Effector memory CD4-positive, alpha-beta T cell (primary cell): ENCODE measurements at places on chromosomes 11 and 22.

GRCh38 chr11:110766316-110766715 is 54.1 kb upstream of the ARHGAP20 start:
- no peak for DNase-seq

- DNase-seq: no peak
Observed at GRCh38 chr11:134468796-134469195, 56.8 kb upstream of the B3GAT1 start.

DNA sequence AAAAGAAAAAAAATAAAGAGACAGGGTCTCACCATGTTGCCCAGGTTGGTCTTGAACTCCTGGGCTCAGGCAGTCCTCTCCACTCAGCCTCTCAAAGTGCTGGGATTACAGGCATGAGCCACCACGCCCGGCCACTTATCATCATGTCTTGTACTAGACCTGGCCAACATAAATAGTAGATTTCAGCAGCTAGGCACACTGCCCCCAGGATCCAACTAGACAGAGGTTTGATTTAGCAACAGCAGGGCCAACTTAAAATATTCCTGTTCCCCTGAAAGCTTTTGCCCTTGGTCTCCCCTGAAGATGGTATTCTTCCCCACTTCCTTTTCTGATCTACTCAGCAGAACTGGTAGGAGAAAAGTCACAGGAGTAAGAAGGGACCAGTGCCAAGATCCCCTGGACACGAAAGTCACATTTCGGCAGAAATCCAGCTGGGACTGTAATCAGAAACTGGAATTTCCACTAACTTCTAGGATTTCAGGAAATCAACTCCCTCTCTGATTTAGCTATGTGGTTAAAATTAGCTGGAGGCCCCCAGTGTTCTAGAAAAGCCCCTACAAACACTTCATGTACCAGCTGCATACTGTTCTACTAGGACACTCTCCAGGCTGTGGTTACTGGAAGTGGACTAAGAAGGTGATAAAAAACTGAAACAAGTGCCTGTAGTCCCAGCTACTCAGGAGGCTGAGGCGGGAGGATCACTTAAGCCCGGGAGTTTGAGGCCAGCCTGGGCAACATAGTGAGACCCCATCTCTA is 8.9 kb upstream of the PPP2R1B start:
- no peak for DNase-seq

DNA sequence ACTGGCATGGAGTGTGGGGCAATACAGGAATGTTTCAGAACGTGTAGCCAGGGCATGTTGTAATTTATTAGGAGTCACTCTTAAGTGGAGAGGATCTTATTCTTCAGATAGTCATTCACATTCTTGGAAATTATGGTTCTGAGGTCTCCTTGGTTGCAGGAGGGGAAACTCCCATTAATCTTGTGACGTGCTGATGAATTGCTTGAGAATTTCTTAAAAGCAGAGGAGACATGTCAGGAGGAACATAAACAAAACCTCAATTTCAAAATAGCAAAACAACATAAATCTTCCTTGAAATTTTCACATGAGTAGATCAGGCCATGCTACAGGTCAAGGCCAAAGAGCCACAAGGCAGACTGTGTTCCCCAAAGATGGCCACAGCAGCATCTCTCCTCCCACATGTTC is 50.4 kb downstream of the ADM start:
- DNase-seq: no peak

GRCh38 chr11:86511086-86511551 is 136.4 kb downstream of the CCDC81 start:
- DNase-seq: no peak

GRCh38 chr11:133175103-133175502 is 357.2 kb downstream of the OPCML start:
- DNase-seq: no peak

DNA sequence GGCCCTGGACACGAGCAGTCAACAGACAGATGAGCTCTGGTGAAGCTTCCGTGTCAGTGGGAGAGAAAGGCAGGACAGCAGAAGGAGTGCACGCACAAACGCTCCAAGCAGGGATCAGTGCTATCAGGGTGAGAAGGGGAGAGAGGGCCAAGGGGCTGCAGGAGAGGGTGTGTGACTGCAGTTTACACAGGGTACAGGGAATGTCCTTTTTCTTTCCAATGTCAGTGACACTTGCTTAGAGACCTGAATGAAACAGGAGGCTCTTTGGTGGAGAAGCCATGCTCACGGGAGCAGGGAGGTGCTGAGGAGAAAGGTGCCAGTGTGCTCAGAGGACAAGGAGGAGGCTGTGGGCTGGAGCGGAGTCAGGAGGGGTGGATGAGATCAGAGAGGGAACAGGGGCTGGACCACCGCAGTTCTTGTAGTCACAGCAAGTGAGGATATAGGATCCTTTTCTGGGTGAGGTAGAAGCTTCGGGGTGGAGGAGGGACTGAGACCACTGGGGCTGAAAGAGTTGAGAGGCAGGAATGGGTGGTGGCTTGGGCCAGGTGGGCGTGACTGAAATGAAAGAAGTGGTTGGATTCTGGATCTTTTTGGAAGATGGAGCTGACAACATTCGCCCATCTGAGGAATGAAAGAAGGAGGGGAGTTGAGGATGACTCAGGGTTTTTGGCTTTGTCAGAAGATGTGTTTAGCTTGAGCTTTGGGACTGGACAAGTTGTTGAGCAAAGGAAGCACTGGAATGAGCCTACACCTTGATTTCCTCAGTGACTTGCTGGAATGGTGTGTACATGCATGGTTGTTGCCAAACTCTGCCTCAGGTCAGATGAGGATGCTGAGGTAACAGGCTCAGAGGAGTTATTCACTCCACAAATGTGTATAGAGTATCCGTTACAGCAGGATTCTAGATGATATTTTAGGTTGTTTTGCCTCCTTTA is 87.9 kb downstream of the ADAMTS15 start:
- no peak for DNase-seq

DNA sequence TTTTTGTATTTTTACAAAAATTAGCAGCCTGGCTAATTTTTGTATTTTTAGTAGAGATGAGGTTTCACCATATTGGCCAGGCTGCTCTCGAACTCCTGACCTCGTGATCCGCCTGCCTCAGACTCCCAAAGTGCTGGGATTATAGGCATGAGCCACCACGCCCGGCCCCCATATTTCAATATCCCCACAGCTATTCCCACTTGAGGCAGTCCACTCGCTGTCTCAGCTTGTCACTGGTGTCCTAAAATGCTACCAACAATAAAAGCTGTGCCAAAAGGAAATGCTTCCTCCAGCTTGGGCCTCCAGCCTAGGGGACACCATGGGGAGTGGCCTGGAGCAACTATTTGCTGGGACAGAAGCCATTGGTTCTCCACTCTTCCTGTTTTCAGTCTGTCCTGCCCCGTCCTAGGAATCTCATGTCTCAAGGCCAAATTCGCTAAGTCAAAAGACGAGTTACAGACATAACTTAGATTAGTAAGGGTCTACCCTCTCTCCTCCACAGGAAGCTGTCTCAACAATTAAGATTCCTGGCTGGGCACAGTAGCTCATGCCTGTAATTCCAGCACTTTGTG is 7.3 kb upstream of the SPINDOC start:
- DNase-seq: no peak

DNA sequence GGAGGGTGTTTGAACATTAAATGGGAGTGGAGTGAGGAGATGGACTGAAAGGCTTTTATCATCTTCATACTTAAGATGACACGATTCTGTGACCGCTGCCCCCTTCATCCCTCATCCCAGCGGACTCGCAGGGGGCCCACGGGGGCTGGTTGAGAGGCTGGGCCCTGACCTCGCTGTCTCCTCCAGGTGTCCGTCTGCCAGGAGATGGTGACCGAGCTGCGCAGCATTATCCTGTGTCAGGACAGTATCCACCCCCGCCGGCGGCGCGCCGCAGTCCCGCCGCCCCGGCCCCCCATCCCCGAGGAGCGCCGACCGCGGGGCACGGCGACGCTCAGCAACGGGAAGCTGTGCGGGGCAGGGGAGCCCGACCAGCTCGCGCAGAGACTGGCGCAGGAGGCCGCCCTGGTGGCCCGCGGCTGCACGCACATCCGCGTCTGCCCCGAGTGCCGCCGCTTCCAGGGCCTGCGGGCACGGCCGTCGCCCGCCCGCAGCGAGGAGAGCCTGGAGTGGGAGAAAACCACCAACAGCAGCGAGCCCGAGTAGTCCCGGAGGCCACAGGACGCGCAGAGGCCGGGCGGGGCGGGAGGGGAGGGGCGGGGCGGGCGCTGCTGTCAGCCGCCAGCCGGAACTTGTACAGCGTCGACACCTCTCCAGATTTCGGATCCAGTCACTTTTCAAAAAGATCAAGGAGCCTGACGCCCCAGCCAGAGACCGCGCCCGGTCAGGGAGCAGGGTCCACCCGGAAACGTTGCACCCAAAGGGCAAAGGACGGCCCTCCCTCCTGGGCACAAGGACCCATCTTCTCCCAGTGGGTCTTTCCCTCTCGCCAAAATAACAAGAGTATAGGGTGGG is 38.0 kb upstream of the TBCEL start:
- no peak for DNase-seq

DNA sequence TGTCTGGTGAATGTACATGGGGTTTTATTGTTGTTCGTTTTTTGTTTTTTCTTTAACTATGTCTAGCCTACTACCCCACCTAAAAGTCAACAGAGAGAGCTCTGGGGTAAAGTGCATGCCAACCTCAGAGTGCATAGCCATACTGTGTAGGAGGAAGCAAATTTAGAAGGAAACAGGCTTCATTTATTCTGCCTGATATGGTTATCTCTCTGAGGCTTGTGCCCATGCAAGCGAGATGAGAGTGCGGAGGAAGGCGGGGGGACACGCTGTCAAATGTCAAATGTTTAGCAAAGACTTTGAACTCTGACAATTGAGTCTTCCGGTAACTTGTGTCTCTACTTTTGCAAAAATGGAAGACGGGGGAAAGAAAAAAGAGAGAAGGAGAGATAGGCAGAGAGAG is 295.5 kb downstream of the ETS1 start:
- no peak for DNase-seq

GRCh38 chr22:18067548-18068341 is 10.0 kb upstream of the PEX26 start:
- no peak for DNase-seq

DNA sequence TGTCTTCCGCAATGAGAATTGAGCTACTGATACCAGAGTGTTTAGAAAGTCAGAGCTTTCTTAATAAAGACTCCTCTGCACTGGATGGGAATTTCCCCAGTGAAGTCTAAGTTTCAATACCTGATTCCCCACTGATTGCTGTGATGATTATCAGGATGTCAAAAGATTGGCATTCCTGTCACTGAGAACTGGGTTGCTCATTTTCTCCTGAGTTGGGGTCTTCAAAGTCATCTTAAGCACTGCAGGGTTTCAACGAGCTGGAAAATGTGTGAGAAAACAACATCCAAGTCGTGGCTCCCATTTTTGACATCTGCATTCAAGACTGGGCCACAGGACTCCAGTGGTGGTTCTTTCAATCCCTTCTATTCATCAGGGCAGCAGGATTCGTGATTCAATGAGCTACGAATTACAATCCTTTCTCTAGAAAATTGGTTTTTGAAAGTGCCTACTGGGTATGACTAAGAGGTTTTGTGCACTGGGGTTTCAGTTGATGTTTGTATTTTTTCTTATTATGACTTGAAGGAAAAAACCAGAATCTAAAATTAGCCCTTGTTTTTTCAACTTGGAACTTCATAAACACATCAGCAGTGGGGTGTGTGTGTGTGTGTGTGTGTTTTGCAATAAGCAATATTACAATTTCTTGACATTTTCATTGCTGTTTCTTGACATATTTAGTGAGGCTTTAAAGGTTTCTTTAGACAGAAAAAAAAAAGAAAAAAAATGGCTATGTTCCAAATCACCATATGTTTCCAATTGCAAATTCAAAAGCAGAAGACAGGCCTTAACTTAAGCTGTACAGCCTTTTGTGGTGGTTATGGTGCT is 233.0 kb downstream of the FAM76B start:
- no peak for DNase-seq

DNA sequence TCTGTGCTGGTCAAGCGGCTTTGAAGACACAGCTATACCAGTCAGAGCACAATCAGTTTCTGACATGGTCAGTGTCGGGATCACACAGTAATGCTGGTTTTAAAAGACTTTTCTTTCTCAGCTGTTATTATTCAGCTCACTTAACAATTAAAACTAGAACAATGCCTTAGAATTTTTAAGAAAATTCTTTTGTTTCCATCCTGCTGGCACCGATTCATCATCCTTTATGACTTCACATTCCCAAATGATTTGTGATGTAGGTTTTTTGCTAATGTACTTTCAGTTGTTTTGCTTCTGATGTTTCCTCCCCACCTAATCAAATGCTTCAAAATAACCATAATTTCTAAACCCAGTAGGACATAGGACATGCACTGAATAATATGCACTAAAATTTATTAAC is 34.5 kb upstream of the OLFML1 start:
- no peak for DNase-seq

DNA sequence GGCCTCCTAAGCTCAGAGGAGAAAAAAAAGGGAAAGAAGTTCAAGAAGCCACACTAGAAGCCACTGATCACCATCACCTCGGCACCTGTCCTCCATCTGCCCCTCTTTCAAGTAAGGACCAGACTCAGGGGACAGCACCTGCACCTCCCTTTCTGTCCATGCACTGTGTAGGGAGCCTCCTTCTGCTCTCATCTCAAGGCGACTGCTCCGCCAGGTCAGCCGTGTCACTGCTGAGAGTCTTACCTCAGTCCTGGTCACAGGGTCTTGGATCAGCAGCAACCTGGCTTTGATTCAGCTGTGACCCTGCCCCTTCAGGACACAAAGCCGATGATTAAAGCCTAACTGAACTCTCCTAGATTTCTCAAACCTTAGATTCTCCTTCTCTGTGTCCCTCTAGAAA is 101.5 kb downstream of the ZNF280B start:
- no peak for DNase-seq

GRCh38 chr11:134932761-134933160 is 520.7 kb upstream of the B3GAT1 start:
- no peak for DNase-seq
